Effector memory CD4-positive, alpha-beta T cell (primary cell): ENCODE measurements at places on chromosomes 7 and 10.

GRCh38 chr10:131909014-131909808 is 8.4 kb downstream of the PPP2R2D start:
- no peak for DNase-seq

DNA sequence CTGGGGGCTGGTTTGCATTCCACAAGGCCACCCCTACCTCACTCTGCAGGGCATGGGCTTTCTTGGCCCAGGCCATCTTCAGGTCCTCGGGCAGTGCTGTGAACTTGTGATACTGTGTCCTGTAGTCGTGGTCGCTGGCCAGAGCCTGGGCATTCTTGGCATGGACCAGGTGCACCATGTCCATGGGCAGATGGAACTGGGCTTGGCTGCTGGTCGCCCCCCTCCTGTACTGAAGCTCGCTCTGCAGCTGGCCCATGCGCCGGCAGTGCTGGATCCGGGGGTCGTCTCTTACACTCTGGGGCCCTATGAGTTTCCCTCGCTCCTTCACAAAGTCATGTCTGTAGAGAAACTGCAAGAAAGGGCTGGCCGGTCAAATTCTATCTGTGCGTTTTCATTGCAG is 51.7 kb downstream of the HABP2 start:
- DNase-seq, result no peak

GRCh38 chr7:102310414-102310815 is 23.7 kb downstream of the SH2B2 start:
- no peak for DNase-seq

DNA sequence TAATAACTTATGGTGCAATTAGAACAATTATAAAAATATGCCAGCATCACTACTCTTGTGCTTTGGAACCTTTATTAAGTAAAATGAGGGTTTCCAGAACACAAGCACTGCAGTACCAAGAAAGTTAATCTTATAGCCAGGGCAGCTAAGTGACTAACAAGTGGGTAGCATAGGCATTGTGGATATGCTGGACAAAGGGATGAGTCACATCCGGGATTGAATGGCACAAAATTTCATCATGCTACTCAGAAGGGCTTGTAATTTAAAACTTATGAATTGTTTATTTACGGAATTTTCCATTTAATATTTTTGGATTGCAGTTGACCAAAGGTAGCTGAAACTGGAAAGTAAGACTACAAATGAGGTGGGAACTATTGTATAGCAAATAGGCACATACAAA is 250.6 kb downstream of the C7orf25 start:
- DNase-seq, result no peak

- no peak for DNase-seq
Measured at GRCh38 chr10:12974078-12974477, 27.4 kb downstream of the CCDC3 start.

- DNase-seq, result no peak
Measured at GRCh38 chr7:103914147-103914899, 75.1 kb downstream of the RELN start.
